ENCODE measurements at places on chromosomes 3 and 15.

DNA sequence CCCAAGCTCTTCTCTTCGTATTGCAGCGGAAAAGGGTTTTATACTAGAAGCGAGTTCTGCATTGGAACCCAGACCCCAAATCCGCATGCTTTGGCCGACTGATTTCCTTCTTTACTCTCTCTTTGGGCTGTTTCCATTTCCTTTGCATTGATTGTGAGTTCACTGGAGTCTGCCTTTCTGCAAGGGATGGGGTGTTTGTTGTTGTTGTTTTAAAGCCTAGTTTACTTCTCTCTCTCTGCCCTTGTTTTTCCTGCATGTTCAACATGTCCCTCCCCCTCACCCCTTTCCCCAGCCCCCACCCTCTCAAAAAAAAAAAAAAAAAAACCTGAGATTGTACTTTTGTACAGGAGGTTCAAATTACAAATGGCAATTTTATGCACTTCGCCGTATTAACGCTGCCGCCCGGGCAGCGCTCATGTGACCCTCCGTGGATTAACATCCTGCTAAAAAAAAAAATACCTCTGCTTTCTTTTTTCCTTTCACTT lies 2.2 kb downstream of the NR2F2 start:
- peak overlapping the region; percentile 78 for H3K4me3 ChIP-seq
- H3K27ac ChIP-seq, result peak overlapping the region; percentile 82
- H3K27me3 ChIP-seq, result peaks cover 90% of the 10 kb centered on the region
- H3K36me3 ChIP-seq, result no peaks in the 10 kb centered on the region

GRCh38 chr15:101498076-101498716 lies 8.7 kb upstream of the PCSK6 start:
- no peak overlapping the region for H3K27ac ChIP-seq
- no peak for DNase-seq
- no peaks in the 10 kb centered on the region for H3K4me1 ChIP-seq
- no peak overlapping the region for H3K4me3 ChIP-seq
- no peaks in the 10 kb centered on the region for H3K36me3 ChIP-seq

DNA sequence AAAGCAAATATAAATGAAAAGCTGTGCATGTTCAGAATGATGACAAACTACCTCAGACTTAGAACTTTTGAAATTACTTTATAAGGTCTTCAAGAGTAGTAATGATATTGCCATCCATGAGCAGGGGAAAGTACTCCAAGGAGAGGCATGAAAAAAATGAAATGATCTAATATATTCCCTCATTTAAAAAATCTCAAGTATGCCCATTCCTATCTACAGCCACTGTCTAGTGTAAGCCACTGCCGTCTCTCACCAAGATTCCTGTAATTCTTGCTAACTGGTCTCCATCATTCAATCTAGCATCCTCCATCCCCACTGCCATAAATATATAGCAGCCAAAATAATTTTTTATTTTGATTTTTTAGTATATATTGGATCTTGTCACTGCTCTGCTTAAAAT lies 258.8 kb downstream of the PLOD2 start:
- peaks cover 11% of the 10 kb centered on the region for H3K27me3 ChIP-seq
- no peak overlapping the region for H3K27ac ChIP-seq
- no peaks in the 10 kb centered on the region for H3K36me3 ChIP-seq
- peaks cover under 1% of the 10 kb centered on the region for H3K4me1 ChIP-seq
- no peak overlapping the region for H3K4me3 ChIP-seq
- no peak for DNase-seq

GRCh38 chr3:100068826-100069225 lies 45.5 kb downstream of the FILIP1L start:
- H3K27ac ChIP-seq, result no peak overlapping the region
- no peaks in the 10 kb centered on the region for H3K36me3 ChIP-seq
- H3K4me3 ChIP-seq, result no peak overlapping the region
- no peaks in the 10 kb centered on the region for H3K27me3 ChIP-seq

DNA sequence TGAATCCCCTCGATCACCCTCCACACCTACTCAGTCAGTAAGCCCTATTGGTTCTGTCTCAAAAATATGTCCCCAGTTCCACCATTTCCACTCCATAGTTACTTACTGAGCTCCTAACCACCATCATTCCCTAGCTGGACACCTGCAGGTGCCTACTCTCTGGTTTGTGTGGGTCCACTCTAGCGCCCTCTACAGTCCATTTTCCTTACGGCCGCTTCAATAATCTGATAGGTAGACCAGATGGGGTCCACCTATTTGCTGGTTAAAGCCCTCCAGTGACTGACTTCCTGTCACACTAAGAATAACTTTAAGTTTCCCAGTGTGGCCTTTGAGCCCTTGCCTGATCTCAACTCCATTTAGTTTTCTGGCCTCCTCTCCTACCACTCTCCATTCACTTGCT lies 5.0 kb downstream of the GXYLT2 start:
- H3K27ac ChIP-seq, result no peak overlapping the region
- no peak overlapping the region for H3K4me3 ChIP-seq
- H3K4me1 ChIP-seq, result no peaks in the 10 kb centered on the region
- peaks cover 4% of the 10 kb centered on the region for H3K27me3 ChIP-seq
- H3K36me3 ChIP-seq, result no peaks in the 10 kb centered on the region
- peak; percentile 90 for DNase-seq

DNA sequence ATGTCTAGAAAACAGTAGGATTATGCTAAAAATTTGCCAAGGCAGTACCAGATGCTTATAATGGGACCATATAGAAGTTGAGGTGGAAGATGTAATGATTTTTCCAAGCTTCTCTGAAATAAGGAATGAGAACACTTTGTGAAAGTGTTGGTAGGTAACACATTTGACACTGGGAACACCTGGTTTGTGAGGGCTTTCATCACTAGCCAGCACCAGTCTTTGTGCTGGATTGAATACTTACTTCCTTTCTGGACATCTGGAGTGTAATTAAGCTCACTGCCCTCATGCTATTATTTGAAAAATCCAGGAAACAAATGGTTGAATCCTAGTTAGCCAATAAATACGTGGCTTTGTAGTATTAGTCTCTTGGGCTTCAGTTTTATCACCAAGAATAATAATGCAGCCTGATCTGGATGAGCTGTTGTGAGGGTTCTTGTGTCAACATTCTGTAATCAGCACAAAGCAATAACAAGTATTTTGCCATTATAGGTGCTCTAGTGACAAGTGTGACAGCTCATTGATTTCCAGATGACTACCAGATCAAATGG lies 12.9 kb downstream of the CCDC80 start:
- H3K4me3 ChIP-seq, result no peak overlapping the region
- H3K4me1 ChIP-seq, result peaks cover 8% of the 10 kb centered on the region
- DNase-seq, result no peak
- no peaks in the 10 kb centered on the region for H3K27me3 ChIP-seq
- H3K27ac ChIP-seq, result no peak overlapping the region

GRCh38 chr3:101940521-101941317 lies 91.4 kb downstream of the NFKBIZ start:
- H3K4me3 ChIP-seq, result no peak overlapping the region
- H3K27ac ChIP-seq, result no peak overlapping the region
- DNase-seq, result peak; percentile 59
- no peaks in the 10 kb centered on the region for H3K4me1 ChIP-seq

GRCh38 chr3:179174898-179175297 lies 26.7 kb downstream of the PIK3CA start:
- no peak for DNase-seq
- H3K36me3 ChIP-seq, result no peaks in the 10 kb centered on the region
- no peak overlapping the region for H3K27ac ChIP-seq
- H3K4me1 ChIP-seq, result no peaks in the 10 kb centered on the region
- no peak overlapping the region for H3K4me3 ChIP-seq
- H3K27me3 ChIP-seq, result no peaks in the 10 kb centered on the region

DNA sequence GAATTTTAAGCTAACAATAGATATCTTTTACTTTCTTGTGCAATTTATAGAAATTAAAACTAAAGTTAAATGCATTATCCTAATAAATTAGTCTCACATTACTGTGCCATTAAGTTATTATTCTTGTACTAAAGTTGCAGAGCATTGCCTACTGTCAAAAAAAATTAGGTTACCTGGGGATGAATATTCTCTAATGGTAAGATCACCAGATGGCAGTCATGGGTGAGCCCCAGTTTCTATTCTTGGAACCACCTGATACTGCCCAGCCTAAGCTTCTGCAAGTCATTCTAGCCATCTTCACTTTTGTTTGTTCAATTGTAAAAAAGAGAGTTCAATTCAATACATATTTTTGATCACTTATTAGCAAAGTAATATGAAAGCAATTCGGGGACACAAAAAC lies 213.2 kb downstream of the CADM2 start:
- DNase-seq, result no peak
- H3K27ac ChIP-seq, result no peak overlapping the region
- no peaks in the 10 kb centered on the region for H3K36me3 ChIP-seq

DNA sequence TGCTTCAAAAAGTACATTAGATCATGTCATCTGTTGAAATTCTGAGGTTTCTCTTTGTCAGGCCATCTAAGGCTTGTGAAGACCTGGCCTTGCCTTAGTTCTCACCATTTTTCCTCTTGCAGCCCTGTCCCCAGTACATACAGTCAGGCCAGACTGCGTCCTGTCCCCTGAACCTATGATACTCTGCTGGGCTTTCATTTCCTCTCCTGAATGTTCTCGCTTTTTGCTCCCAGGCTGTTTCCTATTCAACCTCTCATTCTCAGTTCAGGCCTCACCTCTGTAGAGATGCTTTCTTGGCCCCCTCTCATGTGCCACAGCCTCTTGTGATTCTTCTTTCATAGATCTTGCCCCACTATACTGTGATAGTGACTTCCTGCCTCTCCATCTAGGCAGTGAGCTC lies 648.8 kb upstream of the KCNMB2 start:
- no peaks in the 10 kb centered on the region for H3K4me1 ChIP-seq
- H3K27me3 ChIP-seq, result no peaks in the 10 kb centered on the region
- H3K36me3 ChIP-seq, result no peaks in the 10 kb centered on the region
- no peak overlapping the region for H3K27ac ChIP-seq

DNA sequence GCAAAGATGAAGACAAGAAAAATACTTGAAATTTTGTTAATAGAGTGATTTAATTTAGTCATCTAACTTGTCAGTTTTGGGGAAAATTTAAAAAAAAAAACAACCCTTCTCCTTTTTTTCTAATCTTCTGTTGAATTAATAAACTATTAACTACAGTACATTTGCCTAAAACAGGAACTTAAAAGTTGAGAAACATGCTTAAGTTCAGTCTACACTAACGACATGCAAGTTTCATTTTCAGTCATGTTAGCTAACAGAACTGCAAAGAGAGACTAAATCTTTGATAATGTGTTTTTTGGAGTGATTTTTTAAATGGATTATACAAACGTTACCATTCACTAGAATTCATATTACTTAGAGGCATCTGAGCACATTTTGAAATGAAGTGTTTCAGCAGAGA lies 71.9 kb upstream of the MBNL1 start:
- peaks cover 33% of the 10 kb centered on the region for H3K27me3 ChIP-seq
- no peaks in the 10 kb centered on the region for H3K36me3 ChIP-seq
- H3K27ac ChIP-seq, result no peak overlapping the region
- H3K4me3 ChIP-seq, result no peak overlapping the region
- DNase-seq, result no peak

DNA sequence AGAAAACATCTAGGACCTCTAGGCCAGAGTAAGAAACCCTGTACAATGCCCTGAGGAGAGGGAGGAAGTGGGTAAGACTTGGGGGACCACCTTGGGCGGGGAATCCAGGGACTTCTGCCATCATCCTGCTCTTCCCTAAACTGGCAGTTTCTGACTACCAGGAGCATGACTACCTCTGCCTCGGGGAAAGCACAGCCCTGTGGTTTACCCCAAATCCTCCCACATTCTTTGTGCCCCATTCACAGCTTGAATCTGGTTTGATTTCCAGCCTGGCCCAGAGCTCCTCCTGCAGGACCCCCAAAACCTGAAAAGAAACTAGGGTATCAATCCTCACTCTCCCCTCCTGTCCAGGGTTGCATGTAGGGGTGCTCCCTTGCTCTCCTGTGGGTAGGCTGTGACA lies 4.7 kb downstream of the C3orf18 start:
- H3K36me3 ChIP-seq, result no peaks in the 10 kb centered on the region
- DNase-seq, result no peak
- no peak overlapping the region for H3K4me3 ChIP-seq
- H3K27me3 ChIP-seq, result peaks cover 10% of the 10 kb centered on the region
- H3K4me1 ChIP-seq, result peaks cover 5% of the 10 kb centered on the region
- no peak overlapping the region for H3K27ac ChIP-seq

DNA sequence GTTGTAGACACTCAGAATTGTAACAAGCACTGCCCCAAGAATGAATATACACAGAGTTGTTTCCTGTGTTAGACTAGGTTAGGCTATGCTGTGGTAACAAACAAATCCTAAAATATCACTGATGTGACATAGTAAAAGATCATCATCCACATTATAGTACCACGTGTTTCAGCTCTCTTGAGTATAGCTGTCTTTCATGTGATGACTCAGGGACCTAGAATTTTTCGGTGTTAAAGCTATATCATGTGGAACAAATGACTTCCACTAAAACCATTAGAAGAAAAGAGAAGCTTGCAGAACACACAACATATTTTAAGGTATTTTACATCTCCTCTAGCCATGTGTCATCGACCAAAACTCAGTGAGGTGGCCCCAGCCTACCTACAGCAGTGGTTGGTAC lies 307.9 kb upstream of the RBMS3 start:
- H3K4me1 ChIP-seq, result no peaks in the 10 kb centered on the region
- no peak for DNase-seq
- H3K27me3 ChIP-seq, result no peaks in the 10 kb centered on the region
- no peak overlapping the region for H3K4me3 ChIP-seq
- H3K36me3 ChIP-seq, result no peaks in the 10 kb centered on the region
- no peak overlapping the region for H3K27ac ChIP-seq

DNA sequence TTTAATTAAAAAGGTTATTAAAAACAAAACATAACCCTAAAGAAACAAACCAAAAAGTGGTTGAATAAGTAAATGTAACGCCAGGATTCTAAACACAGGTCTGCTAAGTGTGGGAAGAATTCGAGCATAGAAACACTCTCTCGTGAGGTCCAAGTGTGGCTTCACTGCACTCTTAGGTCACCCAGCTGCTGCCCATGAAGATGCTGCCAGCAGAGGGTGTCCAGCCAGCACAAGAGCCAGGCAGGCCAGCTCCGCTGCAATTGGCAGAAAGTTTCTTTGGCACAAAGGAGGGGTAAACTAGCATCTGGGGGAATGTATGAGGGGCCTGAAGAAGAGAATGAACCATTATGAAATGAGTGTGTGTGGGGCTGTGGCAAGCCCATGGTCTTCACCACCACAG lies 215.7 kb upstream of the FEZF2 start:
- no peak overlapping the region for H3K4me3 ChIP-seq
- no peaks in the 10 kb centered on the region for H3K4me1 ChIP-seq
- peaks cover 7% of the 10 kb centered on the region for H3K36me3 ChIP-seq
- no peak overlapping the region for H3K27ac ChIP-seq

DNA sequence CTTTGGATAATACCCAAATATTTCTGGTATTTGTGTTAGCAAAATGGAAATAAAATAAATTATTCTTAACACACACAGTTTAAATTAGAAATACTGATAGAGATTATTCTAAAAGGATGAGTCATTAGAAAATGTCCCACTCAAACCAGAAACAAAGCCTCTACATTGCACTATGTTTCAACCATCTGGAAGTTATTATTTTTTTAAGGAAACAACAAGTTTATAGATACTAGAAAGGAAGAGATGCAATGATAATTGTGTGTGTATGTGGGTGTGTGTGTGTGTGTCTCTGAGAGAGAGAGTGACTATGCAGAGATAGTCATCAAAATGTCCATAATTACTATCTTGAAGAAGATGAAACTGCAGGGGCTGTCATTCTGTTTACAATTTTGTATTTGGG lies 1340.5 kb downstream of the ROBO1 start:
- no peak for DNase-seq
- H3K4me1 ChIP-seq, result no peaks in the 10 kb centered on the region
- H3K27me3 ChIP-seq, result no peaks in the 10 kb centered on the region
- H3K36me3 ChIP-seq, result no peaks in the 10 kb centered on the region
- H3K4me3 ChIP-seq, result no peak overlapping the region
